Cerebellum (tissue), 4 donors: ENCODE measurements at places on chromosomes 1 and 21. TPM values are rescaled to one million over a fixed set of nuclear protein-coding genes. Genes with fewer than 3 reads are reported as not detected.

MAB21L3 gene
- 0.36 TPM for total RNA-seq

DNA sequence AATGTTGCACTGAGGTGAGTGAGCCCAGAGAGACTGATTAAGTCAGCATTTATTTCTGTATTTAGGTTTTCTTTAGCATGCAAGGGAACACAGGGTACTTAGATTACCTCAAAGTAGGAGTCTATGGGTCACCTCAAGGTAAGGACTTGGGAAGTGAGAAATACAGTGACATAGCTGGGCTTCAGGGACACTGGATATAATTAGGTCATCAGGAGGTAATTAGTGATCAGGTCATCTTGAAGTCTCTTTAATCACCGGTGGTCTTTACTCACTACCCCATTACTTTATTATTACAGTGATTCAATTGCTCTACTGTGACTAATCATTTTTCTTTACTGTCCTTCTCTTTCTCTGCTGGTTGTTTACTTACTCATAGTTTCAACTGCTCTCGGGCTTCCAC lies 59.9 kb upstream of the KCNK1 start:
- no peak for DNase-seq

GRCh38 chr1:173475564-173476196 lies 1.5 kb upstream of the PRDX6 start:
- peak; percentile 58 for DNase-seq

RCC1 gene
- total RNA-seq, result 11.1 TPM

CDC42BPA gene
- total RNA-seq, result 233 TPM

- DNase-seq, result no peak
Observed at GRCh38 chr1:17259233-17259873, 10.5 kb downstream of the PADI3 start.

- peak; percentile 47 for DNase-seq
Observed at GRCh38 chr1:243254233-243254926, 701 bp downstream of the CEP170 start.

DNA sequence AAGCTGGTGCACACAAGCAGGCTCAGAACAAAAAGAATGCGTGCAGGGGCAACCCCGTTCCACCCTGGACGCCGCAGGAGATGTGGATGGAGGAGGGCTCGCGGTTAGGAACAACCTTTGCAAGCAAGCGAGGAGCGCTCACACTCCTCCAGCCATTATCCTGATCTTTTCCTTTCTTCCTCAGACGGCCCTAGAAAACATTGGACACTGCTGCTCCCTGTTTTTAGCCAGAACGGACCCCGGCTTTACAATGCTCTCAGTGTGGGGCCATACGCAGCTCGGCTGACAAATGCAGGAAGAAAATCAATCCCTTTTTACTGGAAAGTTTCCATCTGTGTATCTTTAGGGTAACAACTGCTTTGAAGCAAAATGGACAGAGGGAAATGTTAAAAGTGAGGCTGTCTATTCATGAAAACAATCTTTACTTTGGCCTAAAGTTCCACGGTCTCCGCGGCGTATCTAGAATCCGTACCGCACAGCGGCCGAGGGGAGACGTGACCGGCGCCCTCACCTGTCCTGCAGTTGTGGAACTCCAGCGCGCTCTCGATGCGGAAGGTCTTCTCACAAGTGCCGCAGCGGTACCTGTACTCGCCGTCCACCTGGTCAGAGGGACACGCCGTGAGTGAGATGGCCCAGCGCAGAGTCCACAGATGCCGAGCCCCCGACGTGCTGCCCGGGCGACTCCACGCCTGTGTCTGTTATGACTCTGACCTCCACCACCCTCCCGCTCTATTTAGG lies 44.0 kb downstream of the PRDM15 start:
- no peak for DNase-seq

UBXN10 gene
- 2.6 TPM for total RNA-seq

GRCh38 chr1:27535386-27535785 lies 45.4 kb upstream of the WASF2 start:
- DNase-seq, result no peak

DNA sequence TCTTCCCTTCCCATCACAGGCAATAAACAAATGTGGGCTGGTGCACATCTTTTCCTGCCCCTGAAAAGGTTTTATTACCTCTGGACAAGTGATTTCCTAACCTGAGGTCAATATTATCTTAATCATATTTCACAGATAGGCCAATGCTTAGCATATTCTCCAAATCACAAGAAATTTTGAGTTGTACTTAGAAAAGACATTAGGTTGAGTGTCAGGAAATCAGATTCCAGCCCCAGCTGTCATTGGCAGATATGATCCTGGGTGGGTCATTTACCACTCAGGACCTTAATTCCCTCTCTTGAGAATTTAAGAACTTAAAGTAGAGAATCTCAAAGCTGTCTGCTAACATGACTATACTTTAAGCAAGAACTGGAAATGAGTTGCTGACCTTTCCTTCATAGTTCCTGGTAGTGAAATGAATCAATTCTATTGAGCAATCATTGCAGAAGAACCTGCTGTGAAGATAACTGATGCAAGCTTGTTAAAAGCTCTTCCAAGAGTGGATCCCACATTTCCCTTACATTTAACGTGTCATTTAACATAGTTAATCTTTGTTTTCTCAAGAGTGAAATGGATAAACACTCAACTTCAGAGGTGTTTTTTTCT lies 46.4 kb upstream of the CR2 start:
- DNase-seq, result no peak

GRCh38 chr1:223144431-223144830 lies 1.4 kb upstream of the TLR5 start:
- no peak for DNase-seq

DNA sequence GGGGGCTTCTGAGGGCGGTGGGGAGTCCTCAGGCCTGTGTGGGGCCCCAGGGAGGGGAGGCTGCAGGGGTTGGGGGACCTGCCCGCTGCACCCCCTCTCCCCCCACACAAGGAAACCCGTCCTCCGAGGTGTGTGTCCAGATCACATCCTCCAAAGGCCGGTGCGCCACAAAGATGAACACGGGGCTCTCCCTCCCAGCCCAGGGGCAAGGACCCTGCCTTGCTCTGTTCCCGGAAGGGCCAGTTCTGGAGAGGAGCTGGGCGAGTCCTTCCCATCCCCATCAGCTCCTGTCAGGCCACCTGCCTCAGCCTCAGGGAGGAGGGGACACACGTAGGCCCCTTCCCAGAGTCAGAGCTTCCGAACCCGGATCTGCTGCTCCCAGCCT lies 2.5 kb upstream of the TTLL10 start:
- no peak for DNase-seq

- no peak for DNase-seq
Observed at GRCh38 chr1:162631546-162632191, 595 bp upstream of the DDR2 start.

DNA sequence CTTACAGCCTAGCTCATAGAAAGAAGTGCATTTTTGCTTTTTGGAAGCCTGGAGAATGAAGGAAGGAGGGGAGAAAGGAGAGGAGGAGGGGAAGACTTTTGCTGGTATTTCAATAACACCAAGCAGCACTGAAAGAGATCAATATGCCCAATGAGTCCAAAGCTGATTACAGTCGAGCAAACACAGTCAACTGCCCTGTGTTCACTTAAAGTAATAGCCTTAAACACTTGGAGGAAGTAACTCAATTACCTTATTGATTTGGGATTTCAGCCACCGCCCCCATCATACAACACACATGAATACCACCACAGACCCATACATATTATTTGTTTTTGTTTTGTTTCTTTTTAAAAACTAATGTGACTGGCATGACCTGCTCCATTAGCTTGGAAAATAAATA lies 23.3 kb upstream of the RXRG start:
- no peak for DNase-seq

PRKAA2 gene
- 23.8 TPM for total RNA-seq

CCDC30 gene
- 22.2 TPM for total RNA-seq

- no peak for DNase-seq
Observed at GRCh38 chr1:4745560-4745959, 91.2 kb downstream of the AJAP1 start.

- DNase-seq, result no peak
Observed at GRCh38 chr1:167515461-167515860, 2.9 kb downstream of the CD247 start.

CYP4B1 gene
- 0.27 TPM for total RNA-seq

DNA sequence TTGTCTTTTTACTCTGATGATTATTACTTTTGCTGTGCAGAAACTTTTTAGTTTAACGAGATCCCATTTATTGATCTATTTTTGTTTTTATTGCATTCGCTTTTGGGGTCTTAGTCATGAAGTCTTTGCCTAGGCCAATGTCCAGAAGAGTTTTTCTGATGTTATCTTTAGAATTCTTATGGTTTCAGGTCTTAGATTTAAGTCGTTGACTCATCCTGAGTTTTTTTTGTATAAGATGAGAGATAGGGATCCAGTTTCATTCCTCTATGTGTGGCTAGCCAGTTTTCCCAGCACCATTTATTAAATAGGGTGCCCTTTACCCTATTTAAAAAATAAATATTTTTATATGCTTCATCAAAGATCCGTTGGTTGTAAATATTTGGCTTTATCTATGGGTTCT lies 13.2 kb downstream of the MAN1C1 start:
- DNase-seq, result no peak

C1orf115 gene
- total RNA-seq, result 11.1 TPM

FAM177B gene
- total RNA-seq, result 0.18 TPM

DNA sequence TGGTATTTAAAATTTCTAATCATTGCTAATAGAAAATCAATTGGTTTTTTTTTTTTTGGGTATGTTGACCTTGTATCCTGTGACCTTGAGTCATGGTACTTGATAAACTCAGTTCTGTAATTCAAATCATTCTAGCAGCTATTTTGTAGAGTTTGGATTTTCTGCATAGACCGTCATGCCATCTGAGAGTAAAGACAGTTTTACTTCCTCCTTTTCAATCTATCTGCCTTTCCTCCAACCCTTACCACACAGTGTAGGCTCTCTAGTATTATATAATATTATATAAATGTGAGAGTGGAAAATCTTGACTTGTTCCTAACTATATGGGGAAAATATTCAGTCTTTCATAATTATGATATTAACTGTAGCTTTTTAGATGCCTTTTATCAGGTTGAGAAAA lies 7.0 kb downstream of the TDRD5 start:
- no peak for DNase-seq

- no peak for DNase-seq
Observed at GRCh38 chr1:57532299-57532698, 108.4 kb upstream of the DAB1 start.

- DNase-seq, result no peak
Observed at GRCh38 chr1:160413716-160414115, 13.4 kb downstream of the VANGL2 start.

ANKRD65 gene
- total RNA-seq, result 1.1 TPM

DNA sequence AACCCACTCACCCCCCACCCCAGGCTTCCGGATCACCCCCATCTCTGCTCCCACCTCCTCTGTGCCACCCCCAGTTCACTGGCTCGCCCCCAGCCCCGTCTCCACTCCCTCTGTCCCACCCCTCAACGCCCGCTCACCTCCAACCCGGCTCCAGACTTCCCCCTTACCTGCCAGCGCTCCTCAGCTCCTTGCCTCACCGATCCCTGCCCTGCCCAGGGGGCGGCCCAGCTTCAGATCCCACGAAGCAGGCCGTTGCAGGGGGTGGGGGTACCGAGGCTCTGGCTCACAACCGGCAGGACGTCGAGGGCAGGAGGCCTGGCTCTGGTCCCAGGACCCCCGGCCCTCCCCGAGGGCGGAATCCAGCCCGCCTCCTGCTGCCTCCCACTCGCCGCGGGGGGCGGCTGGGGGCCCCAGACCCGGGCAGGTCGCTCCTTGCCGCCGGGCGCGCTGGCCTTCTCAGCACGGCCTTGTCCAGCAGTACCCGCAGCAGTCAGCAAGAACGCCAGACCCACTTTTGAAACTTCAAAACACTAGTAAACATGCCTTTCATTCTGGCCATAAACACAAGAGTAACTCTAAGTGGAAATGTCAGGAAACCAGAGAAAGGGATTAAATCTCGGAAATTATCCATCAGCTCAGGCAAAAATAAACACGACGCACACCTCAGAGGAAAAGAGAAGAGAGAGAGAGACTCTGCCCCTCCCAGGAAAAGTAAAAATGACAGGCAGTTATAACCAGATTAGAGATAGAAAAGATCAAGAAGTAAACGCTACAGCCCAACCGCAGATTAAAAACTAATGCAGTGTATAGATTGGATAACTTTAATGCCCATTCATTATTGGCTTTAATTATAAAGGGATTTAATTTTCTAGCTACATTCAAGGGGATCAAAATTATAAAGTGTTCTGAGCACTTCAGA lies 1.0 kb upstream of the FAM89A start:
- DNase-seq, result no peak

GRCh38 chr1:45454464-45454863 lies 36.5 kb downstream of the TESK2 start:
- no peak for DNase-seq

DNA sequence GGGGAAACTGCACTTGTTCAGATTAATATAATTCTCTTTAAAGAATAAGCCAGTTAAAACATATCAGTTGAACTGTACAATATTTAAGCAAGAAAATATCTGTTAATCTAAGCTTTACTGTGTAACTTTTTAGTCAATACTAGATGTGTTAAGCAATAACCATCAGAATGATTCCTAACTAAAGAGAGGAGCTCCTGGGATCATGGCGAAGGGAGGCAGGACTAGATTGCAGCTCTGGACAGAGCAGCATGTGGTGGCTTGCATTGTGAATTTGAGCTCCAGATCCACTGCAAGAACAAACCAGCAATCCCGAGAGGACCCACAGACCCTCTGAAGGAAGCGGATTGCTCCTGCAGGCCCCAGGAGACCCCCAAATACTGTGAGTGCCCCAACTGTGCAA lies 21.9 kb downstream of the LYST start:
- DNase-seq, result no peak

HAO2 gene
- total RNA-seq, result not detected

DNA sequence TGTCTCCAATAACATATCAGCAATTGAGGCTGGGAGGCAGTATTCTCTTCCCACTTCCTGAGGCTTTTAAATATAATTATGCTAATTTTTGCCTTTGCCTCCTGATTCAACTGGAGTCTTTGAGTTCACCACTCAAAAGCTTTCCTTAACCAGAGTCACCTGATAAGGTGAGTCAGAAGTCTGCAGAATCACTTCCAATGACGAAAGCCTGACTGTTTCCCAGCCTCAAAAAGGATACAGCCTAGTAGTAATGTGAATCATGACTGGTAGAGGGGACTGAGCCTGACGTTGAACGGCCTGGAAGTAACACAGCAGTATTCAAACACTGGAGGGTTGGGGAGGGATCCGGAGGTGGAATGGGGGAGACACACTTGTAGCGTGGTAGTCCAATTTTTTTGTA lies 10.4 kb upstream of the MRPL9 start:
- DNase-seq, result no peak
